ENCODE measurements at places on chromosomes 2 and 18. TPM values are rescaled to one million over a fixed set of nuclear protein-coding genes. Genes with fewer than 3 reads are reported as not detected.

The CDC42EP3 gene
- total RNA-seq: 43.9 TPM

The GULP1 gene
- total RNA-seq: 51.0 TPM

The PROKR1 gene
- 1.1 TPM for total RNA-seq

The ST8SIA3 gene
- 0.16 TPM for total RNA-seq

The GALR1 gene
- total RNA-seq: 0.28 TPM

The TIMM21 gene
- 42.4 TPM for total RNA-seq

The MAB21L4 gene
- not detected for total RNA-seq

The TMEM182 gene
- total RNA-seq: 2.3 TPM

The DBI gene
- 54.0 TPM for total RNA-seq

The LTBP1 gene
- total RNA-seq: 46.7 TPM

The WDR35 gene
- 12.4 TPM for total RNA-seq

The GPR155 gene
- 28.9 TPM for total RNA-seq

The MEIS1 gene
- 133 TPM for total RNA-seq

The ALK gene
- 2.9 TPM for total RNA-seq

The SCG2 gene
- total RNA-seq: 8.4 TPM

The FAM228B gene
- total RNA-seq: 44.1 TPM

The SIX2 gene
- not detected for total RNA-seq

The IGFBP2 gene
- 13.0 TPM for total RNA-seq

The RTTN gene
- 14.4 TPM for total RNA-seq

The GYPC gene
- 93.5 TPM for total RNA-seq

The LOXL3 gene
- total RNA-seq: 5.4 TPM

The COL6A3 gene
- total RNA-seq: 346 TPM

The ITPRIPL1 gene
- total RNA-seq: 0.83 TPM

The CDH19 gene
- total RNA-seq: 45.1 TPM

The VRK2 gene
- 24.4 TPM for total RNA-seq

The OTX1 gene
- total RNA-seq: not detected

The RESP18 gene
- not detected for total RNA-seq

The TM4SF20 gene
- total RNA-seq: not detected

The KCNIP3 gene
- total RNA-seq: 11.8 TPM

Measured in sigmoid colon (tissue), 7 donors.